ENCODE measurements at places on chromosomes 12 and 14.

DNA sequence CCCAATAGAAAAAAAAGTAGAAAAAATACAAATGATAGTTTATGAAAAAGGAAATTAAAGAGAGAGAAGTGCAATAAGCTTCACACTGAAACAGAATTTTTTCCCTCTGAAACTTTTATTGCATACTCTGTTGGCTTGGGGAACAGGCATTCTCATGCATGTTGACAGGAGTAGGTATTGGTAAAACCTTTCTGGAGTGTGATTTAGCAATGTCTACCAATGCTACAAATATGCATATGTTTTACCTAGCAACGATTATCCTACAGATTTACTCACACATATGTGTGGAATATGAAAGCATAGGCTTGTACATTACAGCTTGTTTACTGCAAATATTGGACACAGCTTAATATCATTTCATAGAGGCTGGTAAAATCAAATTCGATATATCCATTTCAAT, 125.7 kb upstream of the MYF6 start:
- DNase-seq, result no peak
- H3K4me3 ChIP-seq, result no peak overlapping the region
- no peaks in the 10 kb centered on the region for H3K36me3 ChIP-seq
- H3K27ac ChIP-seq, result no peak overlapping the region
- no peaks in the 10 kb centered on the region for H3K27me3 ChIP-seq

DNA sequence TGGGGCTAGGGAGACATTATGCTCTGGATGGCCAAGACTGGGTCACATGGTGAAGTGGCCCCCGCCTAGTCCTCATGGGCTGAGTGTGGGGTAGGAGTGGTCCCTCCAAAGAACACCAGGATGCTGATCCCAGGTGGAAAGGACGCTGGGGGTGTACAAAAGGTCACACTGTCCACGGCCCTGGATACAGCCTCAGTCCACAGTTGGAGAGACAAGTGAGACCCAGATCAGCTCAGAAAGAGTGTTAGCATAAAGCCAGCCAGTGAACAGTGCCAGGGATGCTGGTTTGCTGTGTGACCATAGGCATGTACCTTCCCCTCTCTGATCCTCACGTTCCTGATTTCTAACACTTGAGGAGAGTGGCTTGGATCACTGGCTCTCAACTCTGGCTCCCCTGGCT, 13.4 kb upstream of the OAS2 start:
- H3K4me1 ChIP-seq, result no peaks in the 10 kb centered on the region
- no peaks in the 10 kb centered on the region for H3K27me3 ChIP-seq
- no peak overlapping the region for H3K4me3 ChIP-seq
- no peak overlapping the region for H3K27ac ChIP-seq
- DNase-seq, result no peak
- H3K36me3 ChIP-seq, result no peaks in the 10 kb centered on the region

- no peaks in the 10 kb centered on the region for H3K4me1 ChIP-seq
Observed at GRCh38 chr12:82708061-82708879, 21.6 kb downstream of the TMTC2 start.

DNA sequence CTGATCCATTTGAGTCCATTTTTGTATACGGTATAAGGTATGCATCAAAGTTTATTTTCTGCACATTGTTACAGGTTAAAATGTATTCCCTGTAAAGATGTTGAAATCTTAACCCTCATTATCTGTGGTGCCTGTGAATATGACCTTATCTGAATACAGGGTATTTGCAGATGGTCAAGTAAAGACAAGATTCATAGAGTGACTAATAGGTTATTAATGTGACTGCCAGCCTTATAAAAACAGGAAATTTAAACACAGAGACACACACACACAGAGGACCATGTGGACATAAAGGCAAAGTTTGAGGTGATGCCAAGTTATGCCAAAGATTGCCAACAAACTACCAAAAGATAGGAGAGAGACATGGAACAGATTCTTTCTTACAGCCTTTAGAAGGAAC, 347.2 kb upstream of the DCN start:
- H3K36me3 ChIP-seq, result no peaks in the 10 kb centered on the region
- H3K4me3 ChIP-seq, result no peak overlapping the region
- H3K4me1 ChIP-seq, result no peaks in the 10 kb centered on the region
- H3K27ac ChIP-seq, result no peak overlapping the region
- DNase-seq, result no peak

DNA sequence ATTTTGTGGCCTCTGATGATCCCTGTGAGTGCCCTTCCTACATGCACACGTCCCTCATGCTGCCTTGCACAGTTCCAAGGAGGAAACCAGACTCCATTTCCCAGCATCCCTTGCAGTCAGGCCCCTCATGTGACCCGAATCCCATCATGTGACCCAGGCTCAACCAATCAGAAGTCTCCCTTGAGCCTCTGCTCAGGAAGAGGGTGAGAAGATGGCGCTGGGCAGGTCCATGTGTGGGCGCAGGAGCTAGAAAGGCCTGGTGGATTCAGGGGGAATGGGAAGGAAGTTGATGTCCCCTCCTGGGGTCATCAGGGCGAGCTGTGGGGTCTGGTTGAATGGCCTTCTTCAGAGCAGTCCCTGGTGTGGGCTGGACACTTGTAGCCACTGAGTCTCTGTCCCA, 240.5 kb downstream of the ADGRD1 start:
- H3K36me3 ChIP-seq, result no peaks in the 10 kb centered on the region
- H3K27me3 ChIP-seq, result peaks cover 2% of the 10 kb centered on the region
- no peak for DNase-seq
- H3K27ac ChIP-seq, result no peak overlapping the region

GRCh38 chr14:52025310-52025709, 36.0 kb downstream of the RTRAF start:
- no peak for DNase-seq
- H3K27ac ChIP-seq, result no peak overlapping the region
- no peaks in the 10 kb centered on the region for H3K27me3 ChIP-seq
- no peaks in the 10 kb centered on the region for H3K36me3 ChIP-seq

- no peak overlapping the region for H3K4me3 ChIP-seq
- no peak for DNase-seq
- no peaks in the 10 kb centered on the region for H3K4me1 ChIP-seq
- H3K27me3 ChIP-seq, result no peaks in the 10 kb centered on the region
- H3K36me3 ChIP-seq, result no peaks in the 10 kb centered on the region
- no peak overlapping the region for H3K27ac ChIP-seq
Observed at GRCh38 chr14:54550514-54550913, 16.4 kb upstream of the SAMD4A start.

DNA sequence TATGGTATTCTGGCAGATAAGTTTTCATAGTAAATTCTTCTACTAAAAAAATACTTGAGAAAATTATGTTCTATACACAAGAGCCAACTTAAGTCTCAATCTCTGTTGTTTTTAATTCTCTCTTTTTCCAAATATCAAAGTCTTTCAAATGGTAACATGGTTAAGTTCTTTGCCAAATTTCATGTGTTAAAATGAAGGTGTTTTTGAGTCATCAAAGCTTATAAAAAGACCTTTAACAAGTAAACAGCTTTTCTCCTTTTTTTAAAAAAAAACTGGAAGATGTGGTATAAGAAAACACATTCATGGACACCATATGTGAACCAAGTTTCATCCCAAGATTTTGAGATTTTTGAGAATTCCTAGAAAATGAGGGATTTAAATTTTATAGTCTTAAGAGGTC, 111.3 kb downstream of the FOXG1 start:
- H3K4me1 ChIP-seq, result no peaks in the 10 kb centered on the region
- no peak for DNase-seq
- no peak overlapping the region for H3K27ac ChIP-seq
- H3K4me3 ChIP-seq, result no peak overlapping the region
- no peaks in the 10 kb centered on the region for H3K36me3 ChIP-seq
- H3K27me3 ChIP-seq, result no peaks in the 10 kb centered on the region

- H3K27ac ChIP-seq, result no peak overlapping the region
- DNase-seq, result no peak
- H3K36me3 ChIP-seq, result peaks cover 42% of the 10 kb centered on the region
- no peaks in the 10 kb centered on the region for H3K27me3 ChIP-seq
- no peaks in the 10 kb centered on the region for H3K4me1 ChIP-seq
Observed at GRCh38 chr14:51996148-51996746, 6.9 kb downstream of the RTRAF start.

GRCh38 chr14:20679907-20680306, 4.5 kb upstream of the RNASE4 start:
- H3K36me3 ChIP-seq, result no peaks in the 10 kb centered on the region
- peak; percentile 52 for DNase-seq
- H3K27ac ChIP-seq, result 0 out of 2 replicates have a peak overlapping the region, but pooled peaks have one; percentile 69
- peak overlapping the region; percentile 81 for H3K4me3 ChIP-seq

DNA sequence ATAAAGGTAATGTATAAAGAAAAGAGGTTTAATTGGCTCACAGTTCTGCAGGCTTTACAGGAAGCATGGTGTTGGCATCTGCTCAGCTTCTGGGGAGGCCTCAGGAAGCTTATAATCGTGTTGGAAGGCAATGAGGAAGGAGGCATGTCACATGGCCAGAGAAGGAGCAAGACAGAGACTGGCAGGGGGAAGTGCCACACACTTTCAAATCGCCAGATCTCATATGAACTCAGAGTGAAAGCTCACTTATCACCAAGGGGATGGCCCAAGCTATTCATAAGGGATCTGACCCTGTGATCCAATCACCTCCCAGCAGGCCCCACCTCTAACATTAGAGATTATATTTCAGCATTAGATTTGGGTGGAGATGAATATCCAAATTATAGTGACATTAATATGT, 26.3 kb downstream of the LDHB start:
- no peak overlapping the region for H3K4me3 ChIP-seq
- H3K27me3 ChIP-seq, result no peaks in the 10 kb centered on the region

- no peaks in the 10 kb centered on the region for H3K4me1 ChIP-seq
- no peaks in the 10 kb centered on the region for H3K27me3 ChIP-seq
- no peak for DNase-seq
- H3K4me3 ChIP-seq, result no peak overlapping the region
- H3K27ac ChIP-seq, result no peak overlapping the region
Observed at GRCh38 chr12:5434647-5435560, 3.0 kb downstream of the NTF3 start.

DNA sequence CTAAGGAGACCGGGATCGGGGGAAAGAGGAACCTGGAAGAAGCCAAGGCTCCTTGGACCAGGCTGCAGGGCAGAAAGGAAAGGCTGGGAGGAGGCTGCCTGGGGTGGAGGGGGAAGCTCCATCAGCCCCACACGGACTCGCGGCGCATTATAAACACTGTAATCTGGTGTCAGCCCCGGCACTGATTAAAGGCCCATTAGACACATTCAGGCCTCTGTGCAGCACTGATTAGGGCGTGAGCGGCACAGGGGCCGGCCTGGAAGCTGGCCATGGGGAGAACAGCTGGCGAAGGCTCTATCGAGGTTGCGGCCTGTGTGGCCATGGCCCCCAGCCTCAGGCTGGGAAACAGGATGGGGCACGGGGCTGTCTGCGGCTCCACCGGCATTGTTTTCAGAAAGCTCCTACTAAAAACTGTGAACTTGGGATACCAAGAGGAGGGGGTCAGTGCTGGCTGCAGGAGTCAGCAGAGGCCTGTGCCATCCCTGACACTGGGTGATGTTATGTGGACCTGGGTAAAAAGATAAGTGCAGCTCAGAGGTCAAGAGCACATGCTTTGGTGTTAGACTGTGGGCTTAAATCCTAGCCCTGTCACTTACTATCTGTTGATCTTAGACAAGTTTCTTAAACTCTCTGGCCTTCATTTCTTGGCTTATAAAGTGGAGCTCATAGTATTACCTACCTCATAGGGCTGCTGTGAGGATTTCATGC, 10.6 kb downstream of the ACVRL1 start:
- no peaks in the 10 kb centered on the region for H3K27me3 ChIP-seq
- DNase-seq, result no peak
- no peak overlapping the region for H3K27ac ChIP-seq
- H3K4me3 ChIP-seq, result no peak overlapping the region

- H3K27ac ChIP-seq, result no peak overlapping the region
- no peak overlapping the region for H3K4me3 ChIP-seq
- H3K4me1 ChIP-seq, result peaks cover 3% of the 10 kb centered on the region
Observed at GRCh38 chr14:42140831-42141279, 534.2 kb downstream of the LRFN5 start.

- no peaks in the 10 kb centered on the region for H3K36me3 ChIP-seq
- no peak overlapping the region for H3K4me3 ChIP-seq
- no peak overlapping the region for H3K27ac ChIP-seq
- DNase-seq, result peak; percentile 25
- H3K4me1 ChIP-seq, result no peaks in the 10 kb centered on the region
- H3K27me3 ChIP-seq, result no peaks in the 10 kb centered on the region
Observed at GRCh38 chr12:126493366-126494108, 1428.3 kb downstream of the AACS start.

- no peak for DNase-seq
- H3K27ac ChIP-seq, result no peak overlapping the region
- H3K4me1 ChIP-seq, result no peaks in the 10 kb centered on the region
Observed at GRCh38 chr12:68888243-68888642, 44.7 kb downstream of the CPM start.

DNA sequence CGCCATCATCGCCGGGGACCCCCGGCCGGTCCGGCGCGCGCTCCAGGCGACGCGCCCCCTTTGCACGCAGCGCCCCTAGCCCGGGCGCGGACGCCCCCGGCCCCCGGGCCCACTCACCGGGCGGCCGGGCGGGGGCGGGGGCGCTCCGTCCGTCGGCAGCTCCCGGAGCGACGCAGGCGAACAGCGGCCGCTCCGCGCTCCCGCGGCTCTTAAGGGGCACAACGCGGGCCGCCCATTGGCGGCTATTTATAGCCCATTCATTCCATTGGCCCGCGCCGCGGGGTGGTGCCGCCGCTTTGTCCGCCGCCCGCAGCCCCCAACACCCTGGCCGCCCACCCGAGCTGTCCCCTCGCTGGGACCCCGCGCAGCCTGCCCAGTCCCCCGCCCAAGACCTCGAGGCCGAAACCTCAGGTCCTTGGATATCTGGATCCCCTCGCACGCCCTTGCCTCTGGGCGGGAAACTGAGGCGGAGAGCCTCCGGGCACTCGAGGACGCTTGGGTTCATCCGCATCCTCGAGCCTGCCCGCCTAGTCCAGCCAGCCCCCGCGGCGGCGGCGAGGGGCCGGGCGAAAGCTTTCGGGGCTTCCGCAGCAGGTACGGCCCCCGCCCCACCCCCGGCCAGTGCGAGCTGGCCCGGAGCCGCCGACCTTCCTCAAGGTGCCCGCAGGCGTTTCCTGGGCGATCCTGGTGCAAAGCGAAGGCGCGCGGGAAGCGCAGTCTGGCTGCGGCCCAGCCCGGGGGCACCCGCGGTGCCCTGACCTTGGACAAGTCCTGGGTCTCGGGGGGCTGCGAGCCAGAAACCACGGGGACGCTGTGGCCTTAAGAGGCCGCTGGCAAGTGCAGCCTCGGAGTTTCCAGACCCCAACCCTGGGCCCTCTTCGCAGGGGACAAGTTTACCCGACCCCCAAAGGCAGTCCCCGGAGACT, at the start of gene CKB:
Gene CKB, minus strand, starts transcription at position 182 of the 926 bp plus-strand sequence. CDS start 337 bp downstream, outside the sequence.
- H3K27ac ChIP-seq, result peak within 1 kb of the TSS; percentile 48
- no peak for DNase-seq
- peak within 1 kb of the TSS; percentile 50 for H3K4me3 ChIP-seq
- peaks cover 47% of the 10 kb centered on the region for H3K4me1 ChIP-seq

DNA sequence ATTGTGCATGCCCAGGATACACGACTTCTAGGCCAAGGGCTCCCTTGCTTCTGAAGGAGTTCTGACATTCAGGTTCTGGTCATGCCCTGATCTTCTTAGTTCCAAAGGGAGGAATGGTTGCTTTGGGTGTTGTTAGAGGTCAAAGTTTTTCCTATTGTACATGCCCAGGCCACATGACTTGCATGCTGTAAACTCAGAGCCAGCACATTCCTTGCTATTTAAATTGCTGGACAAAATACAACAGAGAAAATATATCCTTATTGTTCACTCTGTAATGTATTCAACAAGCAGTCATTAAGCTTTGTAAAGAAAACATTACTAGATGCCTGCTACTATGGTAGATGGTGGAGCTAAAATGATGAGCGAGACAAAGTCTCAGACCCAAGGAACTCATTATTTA, 71.2 kb upstream of the COCH start:
- H3K4me3 ChIP-seq, result no peak overlapping the region
- H3K27ac ChIP-seq, result no peak overlapping the region
- no peaks in the 10 kb centered on the region for H3K27me3 ChIP-seq
- no peak for DNase-seq
- no peaks in the 10 kb centered on the region for H3K36me3 ChIP-seq

Data from Panc1 (cell line).